T follicular helper cell (primary cell): ENCODE measurements at places on chromosomes 4 and X.

DNA sequence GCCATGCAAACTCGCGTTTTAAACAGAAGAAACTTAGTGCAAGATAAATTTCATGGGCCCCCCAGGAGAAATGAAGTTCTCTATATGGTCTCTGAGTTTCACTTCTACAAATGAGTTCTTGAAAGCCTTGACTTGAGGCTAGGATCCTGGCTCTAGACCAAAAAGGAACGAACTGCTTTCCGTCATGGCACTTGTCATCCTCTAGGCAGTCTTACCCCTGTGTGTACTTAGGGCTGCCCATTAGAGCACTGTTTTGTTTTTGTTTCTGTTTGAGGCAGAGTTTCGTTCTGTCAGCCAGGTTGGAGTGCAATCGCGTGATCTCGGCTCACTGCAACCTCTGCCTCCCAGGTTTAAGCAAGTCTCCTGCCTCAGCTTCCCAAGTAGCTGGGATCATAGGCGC is 29.0 kb downstream of the RNF4 start:
- DNase-seq, result no peak

- no peak for DNase-seq
These were observed 1207.4 kb downstream of the ADGRL3 start for GRCh38 chr4:62407534-62407933.

- DNase-seq, result no peak
These were observed 25.7 kb upstream of the CT47A1 start for GRCh38 chrX:121011254-121011653.

GRCh38 chr4:2787230-2788100 is 5.4 kb upstream of the SH3BP2 start:
- DNase-seq, result no peak

GRCh38 chr4:73816814-73817213 is 19.7 kb upstream of the CXCL6 start:
- no peak for DNase-seq
